ENCODE measurements at places on chromosomes 16 and 17.

- no peak for DNase-seq
These were observed 67.2 kb downstream of the RPTOR start for GRCh38 chr17:80611816-80612215.

DNA sequence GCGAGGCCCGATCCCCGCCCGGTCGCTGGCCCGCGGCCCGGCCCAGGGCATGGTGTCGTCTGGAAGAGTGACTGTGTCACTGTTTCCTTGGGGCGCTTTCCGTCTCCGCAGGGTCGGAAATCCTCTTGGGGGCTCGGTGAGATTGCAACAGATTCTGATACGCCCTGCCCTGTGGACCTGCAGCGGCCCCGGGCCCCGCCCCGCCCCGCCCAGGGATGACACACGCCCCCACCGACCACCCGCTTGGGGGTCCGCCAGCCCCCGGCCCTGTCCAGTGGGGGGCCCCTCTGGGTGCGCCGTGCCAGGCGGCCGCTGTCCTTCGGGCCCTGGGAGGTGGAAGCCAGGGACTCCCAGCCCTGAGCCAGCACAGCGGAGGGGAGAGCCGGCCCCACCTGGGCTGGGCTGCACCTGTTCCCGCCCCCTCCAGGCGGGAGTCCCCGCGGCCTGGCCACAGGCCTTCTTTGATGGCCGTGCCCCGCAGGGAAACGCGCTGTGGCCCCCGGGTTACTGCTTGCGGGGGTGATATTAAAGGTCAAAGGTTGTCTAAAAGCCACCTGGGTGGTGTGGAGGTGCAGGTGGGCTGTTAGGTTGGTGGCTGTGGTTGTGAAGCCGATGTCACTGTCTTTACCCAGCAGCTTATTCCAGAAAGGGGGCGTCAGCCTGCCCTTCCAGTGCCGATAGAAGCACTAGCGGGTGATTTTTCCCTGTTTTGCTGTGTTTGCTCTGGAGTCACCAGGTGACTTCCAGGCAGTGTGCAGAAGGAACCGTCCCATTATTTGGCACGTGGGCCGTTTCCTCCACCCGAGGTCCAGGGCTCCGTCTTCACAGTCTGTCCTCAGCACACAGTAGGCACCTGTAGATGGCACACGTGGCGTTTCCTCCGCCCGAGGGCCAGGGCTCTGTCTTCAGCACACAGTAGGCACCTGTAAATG lies 752 bp downstream of the TBC1D24 start:
- peak; percentile 66 for DNase-seq

DNA sequence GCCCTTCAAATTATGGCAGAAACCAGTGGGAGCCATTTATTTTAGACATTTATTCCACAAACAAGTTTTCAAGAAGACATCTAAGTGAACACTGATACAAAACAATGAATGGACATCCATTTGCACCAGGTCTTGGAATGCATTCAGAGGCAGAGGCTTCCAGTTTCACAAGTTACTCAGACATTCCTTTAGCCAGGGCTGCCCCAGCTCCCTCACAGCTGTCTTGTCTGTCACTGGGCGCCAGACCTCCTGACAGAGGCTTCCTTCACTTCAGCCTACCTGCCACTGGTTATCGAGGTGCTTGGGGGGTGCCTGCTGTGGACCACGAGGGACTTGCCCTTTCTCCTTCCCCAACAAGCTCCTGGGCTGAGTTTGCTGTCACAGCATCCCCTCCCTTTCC lies 19.2 kb downstream of the AQP8 start:
- no peak for DNase-seq

GRCh38 chr16:6684076-6684673 lies 648.5 kb upstream of the RBFOX1 start:
- peak; percentile 16 for DNase-seq

DNA sequence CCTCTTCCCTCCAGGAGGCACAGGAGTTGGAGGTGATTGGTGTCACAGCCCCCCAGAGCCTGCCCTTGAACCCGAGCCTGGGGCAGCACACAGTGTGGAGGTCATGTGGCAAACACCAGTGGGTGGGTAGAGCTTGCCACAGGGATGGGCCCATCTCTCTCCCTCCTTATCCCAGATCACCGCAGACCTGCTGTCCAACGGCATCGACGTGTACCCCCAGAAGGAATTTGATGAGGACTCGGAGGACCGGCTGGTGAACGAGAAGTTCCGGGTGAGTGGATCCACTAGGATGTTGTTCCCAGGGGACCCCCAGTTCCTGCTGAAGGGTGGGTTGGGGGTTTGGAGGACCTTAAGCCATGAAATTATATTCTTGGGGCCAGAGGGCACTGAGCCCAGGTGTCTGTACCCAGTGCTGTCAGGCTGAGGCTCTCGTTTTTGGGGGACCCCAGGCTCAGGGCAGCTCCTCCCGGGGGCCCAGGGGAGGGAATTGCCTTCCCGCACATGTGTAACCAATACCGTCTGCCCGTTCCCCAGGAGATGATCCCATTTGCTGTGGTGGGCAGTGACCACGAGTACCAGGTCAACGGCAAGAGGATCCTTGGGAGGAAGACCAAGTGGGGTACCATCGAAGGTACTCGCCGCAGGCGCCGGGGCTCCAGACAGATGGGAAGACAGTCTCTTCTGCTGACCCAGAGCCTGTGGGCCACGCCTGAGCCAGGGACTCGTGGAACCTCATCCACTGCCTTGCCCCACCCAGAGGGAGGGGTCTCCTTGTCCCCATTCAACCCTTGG lies 351.9 kb downstream of the SEC14L1 start:
- DNase-seq: no peak

GRCh38 chr17:77959126-77959925 lies 823 bp downstream of the TNRC6C start:
- peak; percentile 50 for DNase-seq

DNA sequence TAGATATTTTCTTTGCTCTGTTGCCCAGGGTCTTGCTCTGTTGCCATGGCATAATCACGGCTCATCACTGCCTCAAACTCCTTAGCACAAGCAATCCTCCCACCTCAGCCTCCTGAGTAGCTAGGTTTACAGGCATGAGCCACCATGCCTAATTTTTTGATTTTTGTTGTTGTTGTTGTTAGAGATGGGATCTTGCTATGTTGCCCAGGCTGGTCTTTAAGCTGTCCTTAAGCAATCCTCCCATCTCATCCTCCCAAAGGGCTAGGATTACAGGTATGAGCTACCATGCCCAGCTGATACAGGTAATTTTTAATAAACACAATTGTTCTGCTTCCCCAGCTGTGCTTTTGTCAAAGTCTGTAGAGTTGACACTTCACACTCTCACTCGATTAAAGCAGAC lies 159.3 kb downstream of the PARN start:
- DNase-seq: no peak

- DNase-seq: peak; percentile 54
These were observed 2.2 kb upstream of the CHD3 start for GRCh38 chr17:7886227-7887037.

All from GM13976 (cell line).